Stimulated activated CD4-positive, alpha-beta T cell treated with anti-CD3 and anti-CD28 coated beads, Interleukin-2, amount 100 ng/mL, for 48 hours (primary cell): ENCODE measurements at places on chromosomes 3 and 15.
A peak's percentile ranks its signal among the peaks of the same experiment; 100 is the strongest.

GRCh38 chr15:29822684-29823459 lies 604 bp upstream of the TJP1 start:
- no peak for DNase-seq

- no peak for DNase-seq
Measured at GRCh38 chr15:57537072-57537471, 54.6 kb upstream of the MYZAP start.

DNA sequence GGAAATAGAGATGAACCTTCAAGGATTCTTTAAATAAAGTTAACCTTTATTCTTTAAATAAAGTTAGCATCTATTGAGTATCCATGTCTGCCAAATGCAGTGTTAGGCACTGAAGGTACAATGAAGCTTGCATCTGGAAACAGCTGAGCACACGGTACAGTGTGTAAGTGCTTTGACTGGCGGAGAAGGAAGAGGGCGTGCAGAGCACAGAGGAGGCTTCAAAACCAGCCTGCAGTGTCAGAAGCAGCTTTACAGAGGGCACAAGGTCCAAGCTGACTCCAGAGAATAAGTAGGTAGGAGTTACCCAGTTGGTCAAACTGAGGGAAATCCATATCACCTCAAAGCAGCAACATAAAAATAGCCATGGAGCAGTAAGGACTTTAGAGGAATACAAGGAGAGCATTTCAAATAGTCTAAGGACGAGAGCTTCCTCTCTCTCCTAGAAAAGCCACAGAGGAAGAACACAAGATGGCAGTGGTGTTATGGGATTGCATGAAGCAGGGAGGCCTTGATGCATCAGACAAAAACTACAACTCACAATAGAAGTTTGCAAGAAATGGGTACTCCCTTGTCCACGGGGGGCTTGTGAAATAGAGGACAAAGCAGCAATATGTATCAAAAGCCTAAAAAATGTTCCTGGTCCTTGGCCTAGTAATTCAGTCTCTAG lies 60.3 kb upstream of the PPP2R3A start:
- DNase-seq, result no peak

- no peak for DNase-seq
Measured at GRCh38 chr3:8298021-8298954, 203.3 kb upstream of the LMCD1 start.

GRCh38 chr3:10417847-10418246 lies 87.5 kb downstream of the ATP2B2 start:
- no peak for DNase-seq

DNA sequence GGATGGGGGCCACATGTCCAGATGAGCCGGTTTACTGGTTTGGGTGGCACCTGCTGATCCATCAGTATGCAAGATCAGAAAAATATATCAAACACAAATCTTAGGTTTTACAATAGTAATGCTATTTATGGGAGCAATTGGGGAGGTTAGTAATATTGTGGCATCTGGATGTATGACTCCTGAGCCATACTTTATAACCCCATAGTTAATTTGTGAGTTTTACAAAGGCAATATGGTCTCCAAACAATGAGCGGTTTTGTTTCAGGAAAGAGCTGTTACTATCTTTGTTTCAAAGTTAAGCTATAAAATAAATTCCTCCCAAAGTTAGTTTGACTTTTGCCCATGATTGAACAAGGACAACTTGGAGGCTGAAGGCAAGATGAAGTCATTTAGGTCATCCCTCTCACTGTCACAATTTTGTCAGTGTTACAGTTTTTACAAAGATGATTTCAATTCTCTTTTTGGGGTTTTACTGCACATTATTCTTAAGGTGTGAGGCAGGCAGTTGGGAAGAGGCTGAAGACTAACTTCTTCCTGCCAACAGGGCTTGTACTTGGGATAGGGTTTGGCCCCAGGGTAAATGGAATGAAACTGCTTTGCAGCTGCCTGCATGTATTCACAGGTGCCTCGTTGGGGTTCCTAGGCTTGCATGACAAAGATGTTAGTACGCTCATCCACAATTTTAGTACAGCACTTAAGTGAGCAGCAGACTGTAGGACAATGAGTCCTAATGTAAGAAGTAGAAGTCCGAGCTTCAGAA lies 296.6 kb upstream of the NDN start:
- DNase-seq, result no peak

DNA sequence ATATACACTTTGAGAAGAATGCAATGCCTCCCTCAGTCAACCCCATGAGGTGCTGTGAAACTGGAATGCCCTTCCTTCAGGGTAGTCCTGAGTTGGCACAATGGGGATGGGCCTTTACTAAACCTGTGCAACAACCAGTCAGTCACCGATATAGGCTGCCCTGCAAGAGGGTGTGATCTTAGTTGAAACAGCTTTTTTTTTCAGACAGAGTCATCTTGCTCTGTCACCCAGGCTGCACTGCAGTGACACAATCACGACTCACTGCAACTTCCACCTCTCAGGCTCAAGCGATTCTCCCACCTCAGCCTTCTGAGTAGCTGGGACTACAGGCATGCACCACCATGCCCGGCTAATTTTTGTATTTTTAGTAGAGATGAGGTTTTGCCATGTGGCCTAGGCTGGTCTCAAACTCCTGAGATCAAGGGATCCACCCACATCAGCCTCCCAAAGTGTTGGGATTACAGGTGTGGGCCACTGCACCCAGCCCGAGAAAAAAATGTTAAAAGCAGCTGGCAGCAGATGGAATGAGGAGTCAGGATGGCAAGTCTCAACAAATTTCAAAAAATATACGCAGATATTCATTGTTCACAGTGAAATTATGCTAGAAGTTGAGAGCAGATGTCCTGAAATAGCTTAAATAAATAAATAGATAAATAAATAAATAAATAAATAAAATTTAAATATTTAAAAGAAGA lies 31.8 kb downstream of the MYO5A start:
- peak; percentile 36 for DNase-seq

- no peak for DNase-seq
Measured at GRCh38 chr3:65762235-65762580, 276.5 kb downstream of the MAGI1 start.

GRCh38 chr3:141763088-141763750 lies at the start of gene GRK7:
Gene GRK7 (plus strand): TSS chr3:141763408. CDS start chr3:141778285, 14,877 bp downstream.
- no peak for DNase-seq

DNA sequence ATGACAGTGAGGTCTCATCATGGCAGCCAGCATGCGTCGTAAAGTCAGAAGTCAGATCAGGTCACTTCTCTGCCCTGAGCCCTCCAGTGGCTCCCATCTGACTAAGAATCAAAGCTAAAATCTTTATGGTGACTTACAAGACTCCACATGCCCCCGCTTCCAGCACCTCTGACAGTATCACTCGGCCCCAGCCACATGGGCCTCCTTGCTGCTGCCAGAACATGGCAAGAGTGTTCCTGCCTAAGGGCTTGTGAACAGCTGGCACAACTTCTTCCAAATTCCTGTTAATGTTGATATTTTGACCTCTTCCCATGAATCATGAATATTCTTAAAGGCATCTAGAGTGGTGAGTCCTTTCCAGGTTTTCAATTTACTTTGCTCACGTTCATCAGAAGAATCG lies 20.5 kb downstream of the POLR2M start:
- no peak for DNase-seq

- no peak for DNase-seq
Measured at GRCh38 chr3:10423171-10423882, 82.1 kb downstream of the ATP2B2 start.

DNA sequence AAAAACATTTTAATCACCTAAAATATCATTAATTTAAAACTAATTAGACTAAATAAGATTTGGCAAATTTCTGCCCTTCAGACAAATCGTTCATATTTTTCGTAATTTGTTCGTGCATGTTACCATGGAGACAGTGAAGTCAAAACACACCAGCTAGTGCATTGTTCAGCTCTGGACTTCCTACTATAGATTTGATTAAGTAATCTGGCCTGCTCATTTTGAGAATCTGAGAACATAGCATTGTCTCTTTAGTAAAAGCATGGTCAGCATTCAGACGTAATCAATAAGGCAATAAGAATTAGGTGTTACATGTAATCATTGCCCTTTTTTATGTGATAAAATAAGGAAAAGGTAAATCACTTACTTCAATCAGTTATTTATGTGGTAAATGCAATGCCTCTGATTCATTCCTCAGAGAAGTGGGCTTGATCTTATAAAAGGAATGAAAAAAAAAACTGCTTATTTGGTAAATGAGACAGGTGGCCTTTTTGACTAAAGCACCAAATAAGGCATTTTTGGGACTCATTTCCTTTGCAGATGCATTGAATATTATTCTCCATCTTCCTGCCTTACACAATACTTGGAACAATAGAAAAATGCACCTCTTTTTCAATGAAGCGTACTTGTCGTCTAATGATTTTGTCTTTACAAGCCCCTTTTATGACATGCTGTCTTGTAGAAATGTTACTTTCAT lies 84.5 kb upstream of the FNDC3B start:
- no peak for DNase-seq

GRCh38 chr3:9653565-9654248 lies 4.4 kb downstream of the MTMR14 start:
- no peak for DNase-seq

DNA sequence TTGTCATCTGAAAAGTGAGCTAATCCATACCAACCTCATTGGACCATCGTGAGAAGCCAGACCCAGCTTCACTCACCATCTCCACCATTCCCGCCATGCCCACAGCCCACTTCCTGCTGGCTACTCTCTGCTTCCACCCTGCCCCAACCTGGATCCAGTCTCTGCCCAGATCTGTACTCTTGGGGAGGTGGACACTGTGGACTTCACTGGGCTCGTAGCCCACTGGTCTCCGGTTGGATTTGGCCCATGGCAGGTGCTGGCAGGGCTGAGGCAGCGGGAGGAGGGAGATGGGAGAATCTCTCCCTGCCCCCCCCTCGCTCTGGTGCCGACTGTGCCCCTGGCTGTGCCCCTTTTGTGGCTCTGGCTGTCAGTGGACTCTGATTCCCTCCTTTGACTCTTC lies 193.8 kb downstream of the ABHD5 start:
- DNase-seq, result no peak

DNA sequence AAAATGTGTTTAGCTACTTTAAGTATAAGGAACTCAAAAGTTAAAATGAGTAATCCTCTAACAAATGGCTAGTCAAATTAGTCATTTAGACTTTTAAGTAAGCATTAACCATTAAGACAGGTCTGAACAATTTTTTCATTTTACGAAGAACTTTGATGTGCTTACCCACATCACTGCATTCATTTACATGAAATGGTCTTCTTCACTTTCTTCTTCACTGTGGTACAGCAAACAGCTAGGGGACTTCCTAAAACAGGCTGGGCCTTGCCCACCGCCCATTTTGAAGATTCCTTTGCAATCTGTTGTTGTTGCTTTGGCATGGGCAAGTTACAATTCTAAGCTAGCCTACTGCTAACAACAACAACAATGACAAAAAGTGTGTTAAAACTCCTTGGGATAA lies 67.4 kb downstream of the CBLB start:
- no peak for DNase-seq

DNA sequence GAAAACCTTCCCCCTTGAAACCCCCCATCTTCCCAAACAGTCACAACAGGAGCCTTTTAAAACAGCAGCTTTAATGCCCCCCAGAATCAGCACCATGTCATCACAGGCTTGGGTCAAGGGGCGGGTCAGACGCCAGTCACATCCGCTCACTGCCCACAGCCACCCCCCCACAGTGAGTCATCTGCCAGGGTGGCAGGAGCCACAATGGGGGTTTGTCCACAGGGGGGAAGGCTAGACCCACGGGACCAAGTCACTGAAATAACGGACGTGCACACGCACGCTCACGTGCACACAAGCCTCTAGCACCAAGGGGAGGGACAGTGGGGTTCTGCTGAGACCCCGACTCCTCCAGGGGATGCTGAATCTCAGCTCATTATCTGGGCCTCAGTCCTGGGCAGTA lies 441 bp upstream of the UCN2 start:
- no peak for DNase-seq

- DNase-seq, result no peak
Measured at GRCh38 chr3:104537323-104537722, 829.4 kb upstream of the ALCAM start.

- no peak for DNase-seq
Measured at GRCh38 chr3:79040701-79041100, 727.1 kb downstream of the ROBO1 start.

- DNase-seq, result no peak
Measured at GRCh38 chr3:10445561-10446175, 59.7 kb downstream of the ATP2B2 start.

DNA sequence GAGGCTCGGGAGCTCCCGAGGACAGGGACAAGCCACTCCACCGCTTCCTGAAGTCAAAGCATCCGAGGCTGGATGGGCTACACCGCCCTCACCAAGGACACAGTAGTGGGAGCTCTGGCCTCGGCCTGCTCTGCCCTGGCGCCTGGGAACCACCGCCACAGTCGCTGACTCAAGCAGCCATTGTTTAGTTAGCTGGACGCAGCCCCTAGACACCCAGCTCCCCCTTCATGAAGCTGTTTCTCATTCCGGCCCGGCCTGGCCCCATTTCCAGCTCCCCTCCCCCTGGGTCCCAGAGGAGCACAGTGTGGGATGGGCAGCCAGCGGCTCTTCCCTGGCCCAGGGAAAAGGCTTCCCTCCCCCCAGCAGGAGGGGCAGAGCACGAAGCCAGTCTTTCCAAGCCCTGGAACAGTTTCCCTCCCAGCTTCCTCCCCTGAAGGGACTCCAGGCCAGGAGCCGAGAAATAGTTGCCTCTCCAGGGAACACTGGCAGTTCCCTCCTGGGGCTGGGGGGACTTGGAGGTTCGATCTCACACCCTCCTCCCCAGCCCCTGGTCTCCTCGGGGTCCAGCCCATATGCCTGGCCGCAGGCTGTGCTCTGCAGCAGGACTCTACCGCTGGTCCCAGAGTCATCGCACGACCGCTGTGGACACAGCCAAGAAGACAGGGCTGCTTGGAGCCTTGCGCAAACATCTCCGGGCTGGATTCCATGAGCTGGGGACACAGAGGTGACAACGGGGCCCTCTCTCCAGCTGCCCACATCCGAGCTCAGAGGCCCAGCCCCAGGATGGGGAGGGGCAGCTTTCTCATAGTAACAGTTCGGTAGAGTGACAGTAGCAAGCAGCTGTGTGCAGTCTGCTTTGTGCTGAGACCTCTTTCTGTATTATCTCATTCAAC lies 10.0 kb downstream of the PLXND1 start:
- no peak for DNase-seq

DNA sequence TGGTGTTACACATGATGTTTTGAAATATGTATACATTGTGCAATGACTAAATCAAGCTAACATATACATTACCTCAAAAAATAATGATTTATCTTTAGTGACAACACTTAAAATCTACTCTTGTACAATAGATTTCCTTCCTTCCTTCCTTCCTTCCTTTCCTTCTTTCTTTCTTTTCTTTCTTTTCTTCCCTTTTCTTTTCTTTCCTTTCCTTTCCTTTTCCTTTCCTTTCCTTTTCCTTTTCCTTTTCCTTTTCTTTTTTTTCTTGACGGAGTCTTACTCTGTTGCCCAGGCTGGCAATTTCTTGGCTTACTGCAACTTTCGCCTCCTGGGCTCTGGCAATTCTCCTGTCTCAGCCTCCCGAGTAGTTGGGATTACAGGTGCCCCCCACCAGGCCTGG lies 170.5 kb downstream of the NLGN1 start:
- DNase-seq, result no peak

GRCh38 chr15:31013863-31014607 lies 22.6 kb upstream of the MTMR10 start:
- no peak for DNase-seq

DNA sequence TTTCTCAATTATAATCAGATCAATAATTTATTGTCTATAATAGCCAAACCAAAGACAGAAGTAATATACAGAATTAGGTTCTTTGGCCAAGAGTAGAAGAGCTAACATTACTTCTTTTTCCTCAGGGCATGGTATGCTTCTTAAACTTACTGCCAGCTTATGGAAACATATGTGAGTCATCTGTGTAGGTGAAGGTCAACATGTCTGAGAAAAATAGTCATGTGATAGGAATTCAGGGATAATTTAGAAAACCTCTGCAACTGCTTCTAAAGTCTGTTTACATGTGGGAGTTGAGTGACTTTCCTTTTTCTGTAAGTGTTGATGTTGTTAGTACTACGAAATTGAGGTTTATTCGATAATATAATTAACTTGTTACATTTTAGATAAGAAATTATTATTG lies 19.2 kb upstream of the MAP6D1 start:
- DNase-seq, result no peak
